Posterior vena cava (tissue), 2 donors: ENCODE measurements at places on chromosomes 5 and 9. TPM values are rescaled to one million over a fixed set of nuclear protein-coding genes. Genes with fewer than 3 reads are reported as not detected.

- DNase-seq: no peak
Observed at GRCh38 chr5:163458778-163459385, 1.0 kb downstream of the NUDCD2 start.

DNA sequence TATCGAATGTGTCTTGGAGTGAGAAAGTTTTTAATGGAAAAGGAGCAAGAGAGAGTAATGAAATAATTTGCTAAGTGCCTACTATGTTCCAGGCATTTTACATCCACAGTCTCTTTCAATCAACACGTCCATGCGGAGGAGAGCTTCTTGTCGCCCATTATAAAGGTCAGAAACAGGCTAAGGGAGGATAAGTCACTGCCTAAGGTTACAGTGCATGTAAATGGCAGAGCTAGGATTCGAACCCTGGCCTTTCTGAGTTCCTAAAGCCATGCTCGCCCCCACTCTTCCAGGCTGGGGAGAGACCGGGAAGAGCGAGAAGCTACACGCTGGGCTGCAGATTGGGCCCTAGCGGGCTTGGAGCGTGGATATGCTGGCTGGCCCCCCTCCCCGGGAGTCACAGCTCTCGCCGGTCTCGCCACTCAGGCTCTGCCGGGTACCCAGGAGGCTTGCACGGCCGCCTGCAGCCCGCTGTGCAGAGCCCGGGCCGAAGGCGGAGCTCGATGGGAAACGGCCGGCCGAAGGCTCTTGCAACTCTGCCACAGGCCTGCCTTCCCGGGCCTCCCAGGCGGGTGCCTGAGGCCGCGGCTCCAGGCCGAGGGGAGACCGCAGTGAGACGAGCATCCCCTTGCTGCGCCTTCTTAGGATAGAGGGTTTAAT is 775 bp upstream of the LHX2 start:
- peak; percentile 54 for DNase-seq

DNA sequence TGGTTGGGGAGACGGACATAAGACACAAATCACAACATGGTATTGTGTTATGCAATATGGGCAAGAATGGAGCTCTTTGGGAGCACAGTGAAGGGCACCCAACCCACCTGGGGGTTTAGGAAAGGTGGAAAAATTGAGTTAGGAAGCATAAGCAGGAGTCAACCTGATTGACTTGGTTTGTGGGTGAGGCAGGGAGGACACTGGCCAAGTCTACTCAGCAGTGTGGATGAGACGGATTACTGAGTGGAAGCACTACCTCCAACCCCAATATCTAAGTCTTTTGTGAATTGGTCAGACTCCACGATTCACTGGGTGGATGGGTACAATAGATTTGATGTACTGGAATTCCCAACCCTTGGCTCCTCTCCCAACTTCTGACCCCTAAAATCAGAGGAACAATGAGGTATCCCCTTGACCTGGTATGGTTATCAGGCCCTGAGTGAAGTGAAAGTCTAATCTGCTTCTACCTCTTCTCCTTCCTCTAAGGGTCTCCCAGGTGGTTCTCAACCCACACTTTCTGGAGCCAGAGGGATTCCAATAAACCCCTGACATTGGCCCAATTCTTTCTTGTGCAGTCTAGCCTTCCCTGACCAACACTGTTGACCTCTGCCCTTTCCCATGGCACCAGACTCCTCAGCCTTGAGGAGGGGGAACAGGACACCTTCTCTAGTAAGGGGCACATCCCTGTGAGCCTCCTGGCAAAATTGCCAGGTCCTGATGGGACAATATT is 5.2 kb downstream of the EGR1 start:
- DNase-seq: peak; percentile 78

DNA sequence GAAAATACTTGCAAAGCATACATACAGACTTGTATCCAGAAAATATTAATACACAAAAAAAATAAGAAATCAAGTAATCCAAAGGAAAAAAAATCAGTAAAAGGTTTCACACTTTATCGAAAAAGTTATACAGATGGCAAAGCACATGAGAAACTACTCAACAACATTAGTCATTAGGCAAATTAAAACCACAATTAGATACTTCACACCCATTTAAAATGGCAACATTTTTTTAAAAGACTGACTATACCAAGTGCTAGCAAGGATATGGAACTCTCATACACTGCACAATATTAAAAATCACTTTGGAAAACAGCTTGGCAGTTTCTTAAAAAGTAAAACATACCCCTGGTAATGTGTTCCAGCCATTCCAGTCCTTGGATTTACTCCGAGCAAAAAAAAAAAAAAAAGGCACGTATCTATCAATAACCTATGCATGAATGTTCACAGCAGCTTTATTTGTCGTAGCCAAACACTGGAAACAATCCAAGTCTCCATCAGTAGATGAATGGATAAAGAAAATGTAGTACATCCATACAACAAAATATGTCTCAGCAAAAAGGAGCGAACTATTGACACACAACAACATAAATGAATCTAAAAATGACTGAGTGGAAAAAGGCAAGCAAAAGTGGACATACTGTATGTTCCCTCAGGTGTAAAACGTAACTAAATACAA is 66.0 kb downstream of the GNAQ start:
- no peak for DNase-seq

The CCDC152 gene
- 0.90 TPM for total RNA-seq

The OTP gene
- not detected for total RNA-seq

The CCDC180 gene
- 3.2 TPM for total RNA-seq
